ENCODE measurements at places on chromosomes 13 and 19. TPM values are rescaled to one million over a fixed set of nuclear protein-coding genes. Genes with fewer than 3 reads are reported as not detected.

Gene NRTN
- total RNA-seq: not detected

Gene MAG
- total RNA-seq: not detected

Gene TNPO2
- total RNA-seq: 36.6 TPM

DNA sequence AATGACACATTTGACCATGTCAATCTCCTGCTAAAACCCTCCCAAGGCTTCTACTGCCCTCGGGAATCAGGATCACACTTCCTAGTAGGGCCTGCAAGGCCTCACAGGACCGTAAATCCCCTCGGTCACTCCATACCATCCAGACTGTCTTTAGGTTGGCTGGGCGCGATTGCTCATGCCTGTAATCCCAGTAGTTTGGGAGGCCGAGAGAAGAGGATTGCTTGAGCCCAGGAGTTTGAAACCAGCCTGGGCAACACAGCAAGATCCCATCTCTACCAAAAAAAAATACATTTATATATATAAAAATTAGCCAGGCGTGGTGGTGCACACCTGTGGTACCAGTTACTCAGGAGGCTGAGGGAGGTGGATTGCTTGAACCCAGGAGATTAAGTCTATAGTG lies 15.0 kb downstream of the TMEM143 start:
- no peak for DNase-seq

GRCh38 chr13:110382229-110382628 lies 75.1 kb downstream of the COL4A2 start:
- peak; percentile 87 for DNase-seq

- no peak for DNase-seq
Observed at GRCh38 chr19:53664760-53665159, 33.0 kb downstream of the DPRX start.

- no peak for DNase-seq
Observed at GRCh38 chr13:52786766-52787165, 47.1 kb upstream of the CNMD start.

DNA sequence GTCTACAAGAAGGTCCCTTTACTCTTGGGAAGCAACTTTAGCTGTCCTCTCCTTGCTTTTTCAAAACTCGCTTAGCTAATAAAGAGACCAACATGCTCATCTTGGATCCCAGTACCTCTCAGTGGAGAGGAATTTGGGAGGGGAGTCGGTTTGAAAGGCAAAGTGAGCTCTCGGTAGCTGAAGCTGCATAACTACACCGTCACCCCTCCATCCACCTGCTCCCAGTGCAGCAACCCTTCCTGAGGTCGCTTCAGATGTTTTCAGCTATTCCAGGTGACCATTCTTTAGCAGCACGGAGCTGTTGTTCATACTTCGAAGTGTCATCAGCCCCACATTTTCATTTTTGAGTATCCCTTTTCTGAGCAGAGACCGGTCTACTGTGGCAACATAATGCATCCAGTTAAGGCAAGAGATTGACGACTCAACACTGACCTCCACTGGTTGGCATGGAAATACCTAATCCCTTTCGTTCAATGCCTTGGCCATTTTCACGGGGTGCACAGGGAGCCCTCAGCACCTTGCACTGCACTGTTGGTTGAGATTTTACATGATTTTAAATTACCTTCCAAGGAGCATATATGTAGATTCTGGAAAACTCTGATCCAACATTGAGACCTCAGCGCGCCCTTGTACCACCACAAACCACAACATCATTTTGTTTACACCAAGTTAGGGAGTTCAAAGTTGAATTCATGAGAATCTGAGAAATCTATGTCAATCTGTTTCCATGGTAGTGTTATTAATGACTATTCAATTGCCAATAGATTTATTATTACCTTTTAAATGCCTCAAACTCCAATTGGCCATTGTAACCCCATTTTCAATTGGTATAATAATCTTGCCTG lies 42.2 kb downstream of the DLEU7 start:
- DNase-seq: peak; percentile 77

DNA sequence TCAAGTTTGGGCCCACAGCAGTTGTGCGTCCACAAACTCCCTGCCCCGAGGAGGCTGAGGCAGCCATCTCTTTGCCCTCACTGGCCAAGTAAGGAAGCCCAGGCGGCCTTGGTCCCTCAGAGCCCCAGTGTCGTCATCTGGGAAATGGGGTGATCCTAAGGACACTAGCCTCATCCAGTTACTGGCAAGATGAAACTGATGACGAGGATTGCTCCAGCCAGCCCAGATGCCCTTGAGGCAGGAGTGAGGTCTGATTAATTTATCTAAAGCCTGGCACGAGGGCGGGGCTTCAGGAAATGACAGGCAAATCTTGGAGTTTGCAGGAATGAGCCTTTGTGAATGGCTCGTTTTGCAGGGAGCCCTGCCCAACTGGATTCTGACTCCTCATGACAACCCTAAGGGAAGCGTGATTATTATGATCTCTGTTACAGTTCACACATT lies 5.6 kb downstream of the LIPE start:
- peak; percentile 50 for DNase-seq

GRCh38 chr13:97278435-97279411 lies 56.6 kb downstream of the MBNL2 start:
- peak; percentile 80 for DNase-seq

DNA sequence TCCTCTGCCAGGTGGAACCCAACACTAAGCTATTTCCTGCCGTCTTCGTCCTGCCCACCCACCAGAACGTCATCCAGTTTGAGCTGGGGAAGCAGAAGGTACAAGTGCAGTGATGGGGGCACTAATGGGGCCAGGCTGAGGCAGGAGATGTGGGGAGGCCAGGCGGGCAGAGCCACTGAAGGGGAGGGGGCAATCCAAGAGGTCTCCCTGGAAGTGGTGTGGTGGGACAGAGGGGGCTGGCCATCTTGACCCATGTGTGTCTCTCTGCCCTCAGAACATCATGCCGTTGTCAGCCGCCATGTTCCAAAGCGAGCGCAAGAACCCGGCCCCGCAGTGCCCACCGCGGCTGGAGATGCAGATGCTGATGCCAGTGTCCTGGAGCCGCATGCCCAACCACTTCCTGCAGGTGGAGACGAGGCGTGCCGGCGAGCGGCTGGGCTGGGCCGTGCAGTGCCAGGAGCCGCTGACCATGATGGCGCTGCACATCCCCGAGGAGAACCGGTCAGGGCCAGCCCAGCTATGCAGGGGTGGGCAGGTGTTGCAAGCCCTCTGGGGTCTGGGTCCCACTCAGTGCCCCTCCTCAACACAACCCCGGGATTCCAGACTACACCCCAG lies 49.6 kb downstream of the RYR1 start:
- DNase-seq: peak; percentile 43

DNA sequence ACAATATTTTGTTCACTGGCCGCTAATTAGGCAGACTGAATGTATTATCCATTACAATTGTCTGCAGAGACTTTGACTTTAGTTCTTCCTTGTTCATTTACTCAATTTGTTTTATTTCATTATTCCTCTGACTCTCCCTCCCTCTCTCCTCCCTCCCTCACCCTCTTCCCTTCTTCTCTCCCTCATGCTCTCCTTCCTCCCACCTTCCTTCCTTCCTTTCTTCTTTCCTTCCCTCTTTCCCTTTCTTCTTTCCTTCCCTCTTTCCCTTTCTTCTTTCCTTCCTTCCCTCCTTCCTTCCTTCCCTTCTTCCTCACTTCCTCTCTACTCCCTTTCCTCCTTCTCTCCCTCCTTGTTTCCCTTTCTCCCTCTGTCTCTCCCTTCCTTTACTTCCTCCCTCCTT lies 1591.0 kb upstream of the SLC10A2 start:
- no peak for DNase-seq
